ENCODE measurements at places on chromosomes 5 and 9.

- DNase-seq: no peak
Measured at GRCh38 chr9:98811051-98811650, 3.7 kb downstream of the GALNT12 start.

- no peak for DNase-seq
Measured at GRCh38 chr9:133641396-133641655, 5.2 kb downstream of the DBH start.

DNA sequence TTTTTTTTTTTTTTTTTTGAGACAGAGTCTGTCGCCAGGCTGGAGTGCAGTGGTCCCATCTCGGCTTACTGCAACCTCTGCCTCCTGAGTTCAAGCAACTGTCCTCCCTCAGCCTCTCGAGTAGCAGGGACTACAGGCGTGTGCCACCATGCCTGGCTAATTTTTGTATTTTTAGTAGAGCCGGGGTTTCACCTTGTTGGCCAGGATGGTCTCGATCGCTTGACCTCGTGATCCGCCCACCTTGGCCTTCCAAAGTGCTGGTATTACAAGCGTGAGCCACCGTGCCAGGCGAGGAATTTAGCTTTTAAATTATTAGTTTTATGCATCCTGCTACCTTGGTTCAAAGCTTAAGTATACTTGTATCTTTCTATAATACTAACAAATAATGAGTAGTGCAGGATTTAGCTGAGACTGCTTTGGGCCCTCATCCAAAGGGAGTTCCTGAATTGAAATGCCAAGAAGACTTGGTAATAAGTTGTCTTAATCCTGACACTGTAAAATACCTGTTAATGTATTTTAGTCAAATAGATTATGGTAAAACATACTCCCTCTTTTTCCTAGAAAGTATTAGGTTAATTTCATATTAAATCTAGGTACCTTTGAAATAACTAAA, 5.0 kb downstream of the CDC42SE2 start:
- no peak for DNase-seq

DNA sequence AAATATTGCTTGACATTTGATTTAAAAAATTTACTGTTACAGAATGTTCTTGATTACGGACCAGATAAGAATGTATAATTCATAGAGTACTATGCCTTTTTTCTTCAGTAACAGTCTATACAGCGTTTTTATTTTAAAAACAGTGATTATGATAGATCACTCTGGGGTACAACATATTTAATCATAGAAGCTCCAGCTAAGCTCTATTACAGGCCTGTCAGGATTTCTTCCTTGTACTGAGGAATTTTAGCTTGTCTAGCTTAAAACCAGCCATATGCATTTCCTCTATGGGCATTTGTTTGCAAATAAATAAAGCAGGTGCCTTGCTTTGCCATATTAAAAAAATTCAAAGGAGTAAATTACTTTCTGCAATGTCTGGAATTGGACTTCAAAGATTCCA, 423.8 kb downstream of the BNC2 start:
- DNase-seq: no peak

GRCh38 chr9:82673201-82673600, 389.7 kb downstream of the RASEF start:
- no peak for DNase-seq

GRCh38 chr9:114653556-114654159, 3.9 kb downstream of the TEX53 start:
- peak; percentile 79 for DNase-seq

- no peak for DNase-seq
Measured at GRCh38 chr5:179608131-179608581, 15.3 kb downstream of the HNRNPH1 start.

- no peak for DNase-seq
Measured at GRCh38 chr5:33984671-33985124, at the start of gene SLC45A2. SLC45A2 (minus strand) TSS chr5:33984693; CDS start chr5:33984583, 110 bp downstream.

- DNase-seq: no peak
Measured at GRCh38 chr5:142432369-142432863, 107.6 kb upstream of the SPRY4 start.

- DNase-seq: peak; percentile 56
Measured at GRCh38 chr9:127776195-127776923, 2.1 kb downstream of the SH2D3C start.

Data from NT2/D1 (cell line).